ENCODE measurements at places on chromosomes 3 and 15.

DNA sequence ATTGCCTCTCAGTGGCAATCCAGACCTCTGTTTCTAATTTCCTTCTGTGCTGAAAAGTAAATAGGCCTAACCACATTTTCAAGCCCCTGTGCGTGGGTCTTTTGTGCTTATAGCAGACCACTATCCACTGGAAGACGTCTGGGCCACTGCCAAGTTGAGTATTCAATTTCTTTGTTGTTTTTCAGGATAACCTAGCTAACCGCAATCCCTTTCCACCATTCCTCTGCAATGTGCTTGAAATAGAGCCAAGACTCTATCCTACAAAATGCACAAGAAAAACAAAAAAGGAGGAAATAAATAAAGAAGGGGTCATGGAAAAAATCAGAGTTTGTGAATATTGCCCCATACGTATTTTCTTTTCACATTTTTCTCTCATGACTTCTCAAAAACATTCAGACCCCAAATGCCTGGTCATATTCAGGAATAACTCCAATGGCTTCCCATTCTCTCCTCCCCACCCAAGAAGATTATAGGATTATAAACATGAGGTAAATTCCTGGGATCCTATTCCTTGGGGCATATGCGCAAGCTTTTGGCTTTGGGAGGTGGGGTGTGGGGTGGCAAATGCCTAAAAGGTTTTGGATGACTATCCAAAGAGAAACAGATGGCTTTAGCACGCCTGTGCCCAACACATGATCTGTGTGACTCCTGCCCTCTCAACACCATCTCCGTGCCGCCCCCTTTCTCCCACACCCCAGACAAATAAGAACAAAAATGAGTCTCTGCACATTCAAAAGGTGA is 217.9 kb upstream of the THBS1 start:
- DNase-seq: no peak

DNA sequence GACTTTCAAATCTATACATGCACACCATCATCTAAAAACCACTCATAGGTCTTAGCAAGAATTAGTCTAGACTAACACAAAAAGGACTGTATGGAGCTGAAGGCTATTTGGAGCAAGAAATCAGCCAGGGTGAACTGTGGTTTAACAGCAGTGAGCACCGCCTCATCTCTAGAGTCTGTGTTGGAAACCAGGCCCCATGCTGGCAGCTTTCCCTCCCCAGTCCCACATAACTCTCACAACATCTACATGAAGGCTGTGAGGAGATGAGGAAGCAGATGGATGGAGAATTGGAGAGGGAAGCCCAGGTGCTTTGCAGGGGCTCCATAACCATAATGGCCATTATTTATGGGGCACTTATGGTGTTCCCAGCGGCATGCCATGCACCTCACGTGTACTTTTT is 133.2 kb upstream of the TOPAZ1 start:
- no peak for DNase-seq

- no peak for DNase-seq
Measured at GRCh38 chr3:120524171-120524923, 71.8 kb upstream of the NDUFB4 start.

- DNase-seq: no peak
Measured at GRCh38 chr15:61871926-61872522, 188.2 kb downstream of the VPS13C start.

GRCh38 chr3:134721214-134721613 is 70.4 kb upstream of the KY start:
- DNase-seq: no peak

DNA sequence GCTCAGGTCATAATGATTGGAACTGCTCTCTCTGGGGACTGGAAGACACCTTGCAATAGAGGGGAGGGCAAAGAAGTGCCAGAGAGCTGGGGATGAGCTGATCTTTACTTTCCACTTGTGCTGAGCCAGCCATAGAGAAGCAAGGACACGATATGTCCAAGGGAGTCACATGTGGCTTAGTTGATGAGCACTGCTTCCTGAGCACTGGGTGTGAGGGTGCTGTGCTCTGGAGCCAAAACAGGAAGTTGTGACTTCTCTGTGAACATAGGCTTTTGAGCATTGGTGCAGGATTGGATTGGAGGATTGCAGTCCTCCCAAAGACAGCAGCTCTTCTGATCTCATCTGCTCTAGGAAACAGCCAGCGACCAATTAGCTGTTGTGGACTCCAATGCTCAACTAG is 6.7 kb downstream of the PARP14 start:
- DNase-seq: no peak

DNA sequence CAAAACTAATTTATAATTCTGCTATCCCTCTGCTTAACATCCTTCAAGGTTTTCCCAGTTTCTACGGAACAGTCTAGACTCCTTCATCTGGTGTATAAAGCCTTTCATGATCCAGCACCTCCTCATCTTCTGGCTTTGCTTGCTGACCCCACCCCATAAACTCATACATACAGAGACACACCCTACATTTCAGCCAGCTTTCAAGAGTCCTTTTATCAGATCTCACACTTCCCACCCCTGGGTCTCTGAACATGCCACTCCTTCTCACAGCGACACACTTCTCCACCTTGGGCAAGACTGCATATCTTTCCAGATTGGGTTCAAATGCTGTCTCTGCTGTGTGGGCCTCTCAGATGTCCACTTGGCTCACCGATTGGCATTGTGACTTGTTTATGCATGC is 166.8 kb upstream of the LPP start:
- DNase-seq: no peak

GRCh38 chr15:87269566-87269965 is 987.0 kb downstream of the NTRK3 start:
- DNase-seq: no peak

DNA sequence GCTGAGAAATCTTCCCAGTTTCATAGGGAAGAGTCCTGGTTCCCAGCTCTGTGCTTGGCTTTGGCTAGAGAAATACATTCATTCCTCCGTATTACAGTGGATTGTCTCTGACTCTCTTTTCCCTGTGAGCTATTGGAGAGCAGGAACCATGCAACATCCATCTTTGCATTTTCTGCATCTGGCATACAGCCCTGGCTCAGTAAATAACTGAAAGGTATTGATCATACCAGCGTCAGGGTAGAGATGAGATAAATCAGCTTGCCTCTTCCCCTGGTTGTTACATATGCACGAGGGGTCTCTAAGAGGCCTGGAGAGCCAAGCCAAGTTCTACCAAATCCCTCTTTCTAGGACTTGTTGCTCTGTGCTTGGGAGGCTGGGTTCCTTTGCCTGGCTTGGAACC is 35.2 kb downstream of the FOXB1 start:
- no peak for DNase-seq

GRCh38 chr15:90839187-90840071 is 29.0 kb upstream of the FURIN start:
- no peak for DNase-seq

- DNase-seq: no peak
Measured at GRCh38 chr3:3066910-3067309, 43.3 kb downstream of the IL5RA start.

DNA sequence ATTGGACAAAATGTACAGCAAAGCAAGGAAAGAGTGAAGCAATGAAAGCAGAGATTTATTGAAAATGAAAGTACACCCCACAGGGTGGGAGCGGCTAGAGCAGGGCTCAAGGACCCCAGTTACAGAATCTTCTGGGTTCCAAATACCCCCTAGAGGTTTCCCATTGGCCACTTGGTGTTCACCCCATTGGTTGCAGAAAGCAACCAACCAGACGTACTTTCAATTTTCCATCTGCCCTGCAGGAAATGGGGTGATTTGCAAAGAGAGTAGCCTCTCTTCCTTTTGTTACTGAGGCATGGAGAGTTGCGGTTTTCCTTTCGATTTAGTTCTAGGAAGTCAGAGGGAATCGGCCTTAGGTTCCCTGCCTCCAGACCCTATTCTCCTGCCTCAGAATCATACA is 2.4 kb downstream of the PML start:
- DNase-seq: no peak

- DNase-seq: no peak
Measured at GRCh38 chr15:99449514-99449913, 116.3 kb upstream of the MEF2A start.

DNA sequence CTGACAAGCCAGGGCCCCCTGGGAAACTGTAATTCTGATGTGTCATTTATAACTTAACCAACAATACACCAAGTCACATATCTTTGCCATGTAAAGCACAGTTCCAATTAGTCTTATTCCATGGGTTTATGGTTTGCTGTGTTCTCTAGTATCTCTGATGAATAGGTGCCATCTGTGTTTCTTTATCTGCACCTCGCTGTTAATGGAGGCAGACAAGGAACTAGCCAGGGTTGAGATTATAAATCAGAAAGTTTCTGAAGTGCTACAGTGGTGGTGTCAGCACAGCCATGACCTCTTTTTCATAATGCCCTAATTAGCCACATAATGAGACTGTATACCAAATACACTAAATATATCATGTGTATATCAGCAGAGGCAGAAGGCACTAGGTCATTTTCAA is 866.4 kb downstream of the PLOD2 start:
- no peak for DNase-seq

DNA sequence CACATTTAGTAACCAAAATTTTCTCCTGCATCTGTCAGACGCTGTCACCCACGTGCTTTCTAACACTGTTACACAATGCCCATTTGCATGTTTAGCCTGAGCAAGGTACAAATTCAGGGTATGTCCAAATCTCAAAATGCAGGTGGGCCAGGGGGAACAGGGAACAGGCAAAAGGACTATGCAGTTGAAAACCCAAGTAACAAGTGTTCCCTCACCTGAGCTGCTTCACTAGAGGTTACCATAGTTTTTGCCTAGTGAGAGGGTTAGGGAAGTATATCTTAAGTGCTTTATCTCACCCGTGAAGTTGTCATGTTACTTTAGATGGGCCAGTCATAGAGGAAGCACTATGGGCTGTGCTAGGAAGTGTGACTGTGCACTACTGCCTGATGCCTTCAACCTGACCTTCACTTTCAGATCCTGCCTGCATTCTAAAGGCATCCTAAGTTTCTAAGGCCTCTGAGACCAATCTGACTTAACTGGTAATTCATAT is 6.0 kb upstream of the TMEM87A start:
- no peak for DNase-seq

DNA sequence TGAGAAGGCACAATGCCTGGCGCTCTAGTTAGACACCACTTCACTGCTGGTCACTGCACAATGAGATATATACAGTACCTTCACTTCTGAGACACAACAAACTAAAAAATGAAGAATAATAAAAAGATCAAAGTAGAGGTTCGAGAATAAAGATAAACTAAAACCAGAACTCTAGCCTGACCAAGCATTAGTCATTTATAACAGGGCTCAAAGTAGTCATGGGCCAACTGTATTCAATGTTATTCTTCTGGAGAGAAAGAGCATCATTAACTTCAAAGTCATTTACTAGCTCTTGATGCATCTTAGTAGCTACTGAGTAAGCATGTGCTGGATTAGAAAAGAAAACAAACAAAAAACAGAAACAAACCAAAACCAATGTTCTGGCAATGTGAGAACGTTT is 145.2 kb downstream of the SSR3 start:
- DNase-seq: no peak

DNA sequence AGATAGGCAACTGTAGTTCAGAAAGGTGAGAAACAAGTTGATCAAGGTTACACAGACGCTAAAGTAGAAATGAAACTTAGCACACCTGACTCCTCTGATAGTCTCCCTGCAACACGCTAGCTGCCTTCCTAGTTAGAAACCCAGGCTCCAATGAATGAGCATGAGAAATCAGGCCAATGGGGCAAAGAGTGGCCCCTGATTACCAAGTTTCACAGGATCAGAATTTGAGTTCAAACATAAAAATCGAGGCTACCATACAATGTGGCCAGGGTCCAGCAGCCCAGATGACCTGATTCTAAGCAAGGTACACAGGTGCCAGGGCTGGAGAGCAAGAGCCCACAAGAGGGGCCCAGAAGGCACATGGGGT is 7.7 kb downstream of the PLD1 start:
- DNase-seq: no peak

- DNase-seq: no peak
Measured at GRCh38 chr3:37930495-37930894, 60.1 kb upstream of the VILL start.

- DNase-seq: peak; percentile 21
Measured at GRCh38 chr3:134291319-134292254, 40.9 kb upstream of the RYK start.

DNA sequence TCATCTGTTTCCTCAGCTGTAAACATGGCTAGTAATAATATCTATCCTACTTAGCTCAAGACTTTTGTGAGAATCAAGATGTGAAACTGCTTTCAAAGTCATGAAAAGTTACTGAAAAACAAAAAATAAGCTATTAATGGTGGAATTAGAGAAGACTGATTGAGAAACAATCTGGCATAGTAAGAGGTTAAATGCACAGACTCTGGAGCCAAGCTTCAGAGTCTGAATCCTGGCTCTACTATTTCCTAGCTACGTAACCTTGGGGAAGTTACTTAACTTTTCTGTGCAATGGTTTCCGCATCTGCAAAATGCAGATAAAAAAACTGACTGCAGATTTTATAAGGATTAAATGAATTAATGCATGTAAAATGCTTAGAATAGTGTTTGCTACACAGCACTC is 28.8 kb downstream of the LRRFIP2 start:
- no peak for DNase-seq

DNA sequence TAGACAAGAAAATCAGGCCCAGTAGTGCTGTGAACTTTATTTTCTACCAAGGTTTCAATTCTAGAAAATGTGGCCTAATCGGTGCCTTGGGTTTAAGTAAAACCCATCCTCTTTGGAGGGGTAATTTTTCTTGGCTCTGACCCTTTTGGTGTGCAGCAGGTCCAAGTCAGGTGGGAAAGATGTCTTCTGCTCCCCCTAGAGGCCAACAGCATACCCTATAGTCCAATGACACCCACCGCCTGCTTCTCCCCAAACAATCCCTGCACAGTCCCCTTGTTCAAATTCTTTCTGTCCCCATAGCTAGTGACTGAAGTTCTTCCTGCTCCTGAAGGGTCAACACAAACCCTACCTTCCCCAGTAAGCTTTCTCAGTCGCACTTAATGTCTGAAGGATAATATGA is 261.8 kb upstream of the GOLGA6L4 start:
- DNase-seq: no peak

GRCh38 chr15:48279608-48280007 is 51.6 kb upstream of the DUT start:
- DNase-seq: no peak
